NCI-H460 (cell line): ENCODE measurements at places on chromosomes 16 and 17.

DNA sequence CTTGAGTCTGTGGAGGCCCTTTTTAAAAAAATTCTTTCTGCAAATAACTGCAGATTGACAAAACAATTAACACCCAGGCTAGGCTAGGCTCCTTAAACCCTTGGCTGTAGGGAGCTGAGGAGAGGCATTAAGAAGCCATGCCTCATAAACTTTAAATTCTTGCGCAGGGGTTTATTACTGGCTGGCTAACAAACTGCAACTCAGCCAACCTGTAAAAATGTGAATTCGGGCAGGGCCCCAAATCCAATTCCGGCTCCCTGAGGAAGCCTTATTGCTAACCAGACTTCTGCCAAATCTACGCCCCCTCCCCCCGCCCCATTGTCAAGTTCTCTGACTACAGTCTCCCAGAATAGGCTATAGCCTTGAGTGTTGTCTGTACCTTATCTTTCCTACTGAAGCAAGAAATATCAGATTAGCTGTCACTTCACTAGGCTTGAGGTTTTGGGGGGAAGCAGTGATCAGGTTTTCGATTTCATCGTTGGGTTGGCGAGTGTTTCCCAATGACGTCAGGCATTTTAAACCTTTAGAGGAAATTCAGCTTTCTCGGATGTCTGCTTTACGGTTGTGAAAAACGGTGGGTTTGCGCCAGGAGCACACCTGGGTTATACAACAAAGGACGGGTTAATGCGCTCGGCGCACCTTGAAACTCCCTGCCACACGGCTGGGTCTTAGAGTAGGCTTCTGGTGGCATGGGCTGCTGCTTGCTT lies 2.0 kb downstream of the CDH3 start:
- no peak for DNase-seq

DNA sequence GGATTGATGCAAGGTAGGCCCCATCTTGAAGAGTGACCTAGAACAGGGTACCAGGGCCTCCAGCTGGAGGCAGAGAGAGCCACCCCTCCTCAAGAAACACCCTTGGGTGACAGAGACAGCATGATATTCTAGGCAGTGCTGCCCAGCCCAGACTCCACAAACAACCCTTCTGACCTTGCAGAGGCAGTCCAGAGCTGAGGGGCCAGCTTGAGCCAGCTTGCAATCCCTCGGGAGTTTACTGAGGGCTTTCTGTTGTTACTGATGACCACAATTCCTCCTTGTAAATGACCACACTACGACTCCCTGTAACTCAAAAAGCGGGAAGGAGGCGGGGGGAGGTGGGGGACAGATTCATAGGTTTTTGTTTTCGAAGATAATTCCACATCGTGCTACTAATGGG lies 18.6 kb upstream of the MNT start:
- DNase-seq, result no peak

DNA sequence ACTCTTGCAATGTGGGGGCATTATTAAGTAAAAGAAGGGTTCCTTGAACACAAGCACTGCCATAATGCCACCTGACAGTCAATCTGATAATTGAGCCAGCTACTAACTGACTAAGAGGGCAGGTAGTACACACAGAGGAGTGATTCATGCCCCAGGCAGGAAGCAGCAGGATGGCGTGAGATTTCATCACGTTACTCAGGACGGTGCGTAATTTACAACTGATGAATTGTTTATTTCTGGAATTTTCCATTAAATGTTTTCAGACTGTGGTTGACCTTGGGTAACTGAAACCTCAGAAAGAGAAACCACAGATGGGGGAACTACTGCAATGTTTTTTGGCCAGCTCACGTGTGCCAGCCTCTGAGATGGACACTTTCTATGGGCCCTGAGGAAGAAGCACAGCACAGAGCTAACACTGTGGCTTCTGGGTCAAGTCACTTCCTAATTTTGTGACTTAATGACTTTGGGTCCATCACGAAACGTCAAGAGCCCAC lies 46.7 kb downstream of the C17orf67 start:
- DNase-seq, result peak; percentile 88

DNA sequence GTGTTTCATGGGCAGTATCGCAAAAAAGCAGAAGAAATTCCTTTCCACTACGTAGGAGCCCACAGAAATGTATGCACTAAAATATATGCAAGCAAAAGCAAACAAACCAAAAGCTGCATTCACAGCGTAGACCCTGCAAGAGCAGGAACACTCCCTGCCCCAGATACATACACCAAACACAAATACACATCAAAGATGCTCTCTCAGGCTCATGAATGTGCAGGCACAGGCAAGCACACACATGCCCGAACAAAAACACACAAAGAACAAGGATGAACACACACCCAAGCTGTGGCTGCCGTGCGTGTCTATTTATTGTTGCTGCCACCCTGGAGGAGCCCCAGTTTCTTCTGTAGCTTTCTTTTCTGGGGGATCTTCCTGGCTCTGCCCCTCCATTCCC lies 1.7 kb downstream of the NUPR1 start:
- no peak for DNase-seq

DNA sequence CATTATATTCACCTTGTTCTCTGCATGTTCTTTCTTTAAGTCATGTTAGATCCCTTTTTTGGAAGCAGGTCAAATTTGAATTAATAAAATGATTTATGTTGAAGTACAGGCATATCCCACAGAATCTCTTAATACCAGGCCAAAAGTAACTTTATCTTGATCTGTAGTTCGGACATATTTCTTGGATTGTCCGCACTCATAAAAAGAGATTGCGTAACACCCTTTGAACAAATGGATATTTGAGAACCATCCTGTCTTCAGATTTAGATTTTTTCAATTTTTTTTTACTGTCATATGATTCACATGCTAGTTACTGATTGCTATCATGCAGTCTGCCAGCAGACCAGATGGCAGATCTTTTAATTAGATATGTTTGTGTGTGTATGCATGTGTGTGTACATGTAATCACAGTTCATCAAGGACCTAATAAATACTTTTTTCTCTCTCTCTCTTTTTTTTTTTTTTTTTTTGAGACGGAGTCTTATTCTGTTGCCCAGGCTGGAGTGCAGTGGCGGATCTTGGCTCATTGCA lies 352.6 kb downstream of the WWOX start:
- DNase-seq, result no peak

DNA sequence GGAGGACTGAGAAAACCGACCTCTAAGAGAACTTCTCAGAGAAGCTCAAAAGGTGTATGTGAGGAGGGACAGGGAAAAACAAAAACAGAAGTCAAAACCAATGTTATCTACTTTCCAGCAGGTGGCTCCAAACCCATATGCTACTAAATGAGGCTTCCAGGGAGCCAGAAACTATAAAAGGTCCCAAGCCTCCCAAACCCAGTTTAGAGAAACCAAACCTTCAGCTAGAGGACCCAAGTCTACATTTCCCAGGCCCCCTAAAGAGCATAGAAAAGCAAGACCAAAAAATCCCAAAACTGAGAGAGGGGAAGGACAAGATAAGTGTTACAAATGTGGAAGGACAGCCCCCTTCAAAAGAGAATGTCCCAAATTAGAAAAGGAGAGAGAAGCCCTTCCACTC lies 3.7 kb downstream of the HPR start:
- DNase-seq, result peak; percentile 30

DNA sequence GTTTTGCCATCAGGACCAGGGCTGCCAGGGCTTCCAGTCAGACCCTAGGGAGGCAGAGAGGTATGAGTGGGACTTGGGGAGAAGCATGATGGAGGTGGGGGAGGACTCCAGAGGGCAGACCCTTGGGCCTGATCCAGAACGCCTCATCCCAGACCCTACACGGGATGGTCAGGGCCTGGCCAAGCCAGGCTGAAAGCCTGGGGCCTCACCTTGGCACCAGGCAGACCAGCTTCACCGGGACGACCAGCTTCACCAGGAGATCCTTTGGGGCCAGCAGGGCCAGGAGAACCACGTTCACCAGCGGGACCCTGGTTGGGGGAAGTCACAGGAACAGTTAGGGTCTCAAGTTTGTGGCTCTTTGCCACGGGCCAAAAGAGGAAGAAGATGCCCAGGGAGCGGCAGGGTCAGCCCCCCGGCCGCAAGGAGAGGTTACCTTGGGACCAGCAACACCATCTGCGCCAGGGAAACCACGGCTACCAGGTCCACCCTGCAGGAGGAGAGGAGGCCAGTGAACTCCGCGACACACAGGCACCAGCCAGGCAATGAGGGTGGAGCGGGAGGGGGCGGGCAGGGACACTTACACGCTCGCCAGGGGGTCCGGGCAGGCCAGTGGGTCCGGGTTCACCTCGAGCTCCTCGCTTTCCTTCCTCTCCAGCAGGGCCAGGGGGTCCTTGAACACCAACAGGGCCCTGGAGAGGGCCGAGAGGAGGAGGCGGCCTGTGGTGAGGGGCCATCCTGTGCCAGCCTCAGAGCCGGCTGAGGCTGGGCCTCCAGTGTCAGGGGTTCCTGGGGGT lies 7.1 kb downstream of the COL1A1 start:
- no peak for DNase-seq

GRCh38 chr17:75272848-75273184 lies 1.8 kb upstream of the MIF4GD start:
- no peak for DNase-seq

DNA sequence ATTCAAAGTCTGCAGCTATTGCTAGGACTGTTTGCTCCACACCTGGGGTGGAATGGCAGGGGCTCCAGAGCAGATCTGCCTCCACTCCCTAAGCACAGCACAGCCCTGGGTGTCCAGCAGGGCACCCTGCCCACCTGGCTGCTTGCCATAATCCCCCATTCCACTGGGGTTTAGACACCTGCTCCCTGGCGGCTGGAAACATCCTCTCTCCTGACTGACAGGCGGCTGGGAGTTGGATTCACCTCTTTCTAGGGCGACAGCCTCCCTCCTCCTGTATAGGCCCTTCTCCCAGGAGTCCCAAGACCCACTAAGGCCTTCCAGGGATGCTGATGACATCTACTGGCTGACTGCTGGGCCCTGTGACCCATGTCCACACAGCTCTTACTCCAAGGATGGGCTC lies 18.0 kb downstream of the HDAC5 start:
- no peak for DNase-seq

- DNase-seq, result no peak
Measured at GRCh38 chr16:12527071-12527470, 276.6 kb downstream of the CPPED1 start.

DNA sequence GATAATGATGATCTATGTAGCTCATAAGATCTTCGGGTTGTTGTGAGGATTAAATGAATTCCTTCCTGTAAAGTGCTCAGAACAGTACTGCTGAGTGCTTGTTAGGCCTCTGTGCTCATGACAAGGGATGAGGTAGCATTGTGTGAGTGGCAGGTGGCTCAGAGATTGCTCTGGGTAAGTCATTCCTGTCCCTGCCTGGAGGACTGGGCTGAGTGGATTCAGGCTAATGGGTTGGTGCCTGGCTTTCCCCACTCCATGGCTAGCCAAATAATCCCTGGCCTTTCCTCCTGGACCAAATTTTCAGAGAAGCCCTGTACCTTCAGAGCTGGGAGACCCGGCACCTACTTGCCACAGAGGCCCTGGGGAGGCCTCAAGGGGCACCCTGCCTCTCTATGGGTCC lies 1.3 kb upstream of the CCDC92B start:
- no peak for DNase-seq

GRCh38 chr16:16093628-16094332 lies 129.5 kb downstream of the ABCC6 start:
- no peak for DNase-seq

DNA sequence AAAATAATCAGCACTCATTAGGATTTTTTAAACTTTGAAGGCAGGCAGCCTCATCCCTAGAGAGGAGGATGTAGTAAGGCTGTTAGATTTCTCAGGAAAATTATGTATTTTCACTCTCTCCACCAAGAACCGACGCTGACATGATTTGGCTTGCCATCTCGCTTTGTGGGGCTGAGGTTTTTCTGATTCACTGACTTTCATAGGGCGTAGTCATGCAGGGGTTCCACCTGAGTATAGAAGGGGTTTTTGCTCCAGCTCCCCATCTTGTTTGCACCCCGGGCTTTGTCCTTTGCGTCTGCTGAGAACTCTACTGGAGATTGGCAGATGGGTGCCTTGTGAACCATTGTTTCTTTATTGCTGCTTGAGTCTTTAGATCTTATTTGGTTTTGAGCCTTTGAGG lies 20.2 kb downstream of the TOM1L1 start:
- no peak for DNase-seq

GRCh38 chr17:29567554-29568330 lies 759 bp upstream of the TP53I13 start:
- peak; percentile 43 for DNase-seq

DNA sequence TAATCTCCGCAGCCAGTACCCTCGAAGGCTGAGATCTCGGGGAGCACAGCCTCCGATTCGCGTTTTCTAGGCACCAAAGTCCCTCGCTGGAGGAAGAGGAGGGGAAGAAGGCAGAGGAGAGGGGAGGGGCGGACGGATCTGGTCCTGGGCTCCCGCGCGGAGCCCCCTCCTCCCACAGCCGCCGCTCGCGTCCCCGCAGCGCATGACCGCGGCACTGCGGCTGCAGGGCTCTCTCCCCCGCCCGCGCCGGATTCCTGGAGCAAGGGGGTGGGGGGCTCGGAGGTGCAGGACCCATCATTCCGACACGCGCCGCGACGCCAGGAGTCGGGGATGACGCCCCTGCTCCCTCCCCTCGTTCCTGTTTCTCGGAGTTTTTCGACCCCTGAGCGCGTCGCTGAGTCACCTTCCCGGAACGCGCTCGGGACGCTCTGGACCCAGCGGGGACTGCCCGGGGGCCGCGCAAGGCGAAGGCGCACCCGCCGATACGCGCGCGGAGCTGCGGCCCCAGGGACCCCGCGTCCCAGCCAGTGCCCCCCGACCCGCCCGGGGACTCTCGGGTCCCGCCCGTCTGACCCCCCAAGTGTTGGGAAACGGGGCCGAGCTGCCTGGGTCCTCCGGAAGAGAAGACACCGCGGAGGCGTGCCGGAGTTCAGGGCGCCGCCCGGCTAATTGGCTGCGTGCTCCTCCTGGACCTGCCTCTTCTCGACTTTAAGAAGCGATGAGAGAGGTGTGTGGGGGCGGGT lies 1.4 kb upstream of the SPHK1 start:
- DNase-seq, result no peak

- no peak for DNase-seq
Measured at GRCh38 chr16:51237861-51238378, 86.8 kb upstream of the SALL1 start.

GRCh38 chr16:27598220-27598619 lies 48.3 kb downstream of the KATNIP start:
- DNase-seq, result no peak

GRCh38 chr16:1034230-1035065 lies 38.1 kb upstream of the SSTR5 start:
- DNase-seq, result no peak

- no peak for DNase-seq
Measured at GRCh38 chr17:31724619-31725018, 134.4 kb downstream of the COPRS start.

DNA sequence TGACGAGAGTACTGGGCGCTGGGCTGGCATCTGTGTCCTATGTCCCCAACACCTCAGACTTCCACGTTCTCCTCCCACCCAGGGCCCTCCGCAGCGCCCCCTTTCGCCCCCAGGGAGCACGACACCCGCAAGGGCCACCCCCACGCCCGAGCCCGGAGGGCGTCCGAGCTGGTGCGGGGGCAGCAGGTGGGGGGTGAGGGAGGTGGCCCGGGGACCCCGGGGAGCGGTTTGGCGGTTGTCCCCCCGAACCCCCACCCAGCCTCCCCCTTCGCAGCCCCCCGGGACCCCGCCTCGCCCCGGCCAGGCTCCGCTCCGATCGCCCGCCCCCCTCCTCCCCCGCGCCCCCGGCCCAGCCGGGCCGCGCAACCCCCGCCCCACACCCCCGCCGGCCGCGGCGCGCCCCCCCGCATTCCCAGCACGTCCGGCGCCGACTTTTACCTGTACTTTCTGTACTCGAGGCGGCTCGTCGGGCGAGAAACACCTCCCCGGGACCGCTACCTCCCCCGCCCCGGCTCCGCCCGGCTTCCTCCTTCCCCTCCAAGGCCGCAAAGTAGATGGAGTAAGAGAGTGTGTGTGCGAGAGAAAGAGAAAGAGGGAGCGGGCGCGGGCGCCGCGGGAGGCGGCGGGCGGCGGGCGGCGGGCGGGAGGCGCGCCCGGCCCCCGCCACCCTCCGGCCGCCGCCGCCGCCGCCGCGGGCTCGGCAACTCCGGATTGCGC lies 901 bp downstream of the CDYL2 start:
- DNase-seq, result no peak
